Right forelimb (tissue), 1 donor: ENCODE measurements at places on chromosomes 3 and 15.
A peak's percentile ranks its signal among the peaks of the same experiment; 100 is the strongest.

GRCh38 chr3:116950301-116951055 lies 240.9 kb downstream of the TUSC7 start:
- DNase-seq: no peak

- peak; percentile 80 for DNase-seq
These were observed 6.0 kb downstream of the TM4SF4 start for GRCh38 chr3:149480326-149481017.

DNA sequence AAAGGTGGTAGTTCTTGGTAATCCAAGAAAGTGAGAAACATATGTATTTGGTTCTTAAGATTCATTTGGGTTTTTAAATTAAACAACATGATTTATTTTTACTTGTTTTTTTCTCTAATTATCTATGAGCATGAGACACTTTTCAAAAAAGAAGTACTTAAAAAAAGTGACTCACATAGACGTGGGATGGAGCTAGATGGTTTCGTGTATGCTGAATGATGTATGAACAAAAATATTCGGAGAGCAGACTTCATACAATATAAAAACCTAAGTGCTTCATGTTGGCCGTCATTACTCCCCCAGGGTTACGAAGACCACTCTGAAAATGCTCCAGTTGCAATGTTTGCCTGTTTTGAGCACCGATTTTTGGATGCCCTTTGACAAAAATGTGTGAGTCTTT lies 90.9 kb downstream of the RORA start:
- DNase-seq: no peak

- DNase-seq: no peak
These were observed 66.6 kb upstream of the TLE3 start for GRCh38 chr15:70164156-70164900.

GRCh38 chr3:197463279-197463678 lies 92.5 kb downstream of the BDH1 start:
- DNase-seq: no peak

GRCh38 chr15:32688151-32688639 lies 29.6 kb upstream of the GREM1 start:
- DNase-seq: no peak

DNA sequence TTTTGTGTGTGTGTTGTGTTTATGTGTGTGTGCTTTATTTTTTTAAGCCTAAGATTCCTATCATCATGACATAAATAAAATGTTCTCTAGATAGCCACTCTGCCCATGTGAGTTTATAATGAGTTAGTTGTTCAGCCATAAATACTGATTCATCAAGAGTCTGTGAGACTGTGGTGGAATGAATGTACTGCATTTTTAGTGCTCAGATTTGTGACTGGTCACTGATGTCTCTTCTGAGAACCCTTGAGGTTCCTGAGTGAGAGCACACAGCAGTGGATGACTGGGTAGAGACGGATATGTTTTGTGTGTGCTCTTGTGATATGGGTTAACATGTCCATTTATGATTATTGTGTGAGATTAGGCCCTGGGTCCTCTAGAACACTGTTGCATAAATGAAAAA lies 51.2 kb downstream of the SETD5 start:
- DNase-seq: no peak

DNA sequence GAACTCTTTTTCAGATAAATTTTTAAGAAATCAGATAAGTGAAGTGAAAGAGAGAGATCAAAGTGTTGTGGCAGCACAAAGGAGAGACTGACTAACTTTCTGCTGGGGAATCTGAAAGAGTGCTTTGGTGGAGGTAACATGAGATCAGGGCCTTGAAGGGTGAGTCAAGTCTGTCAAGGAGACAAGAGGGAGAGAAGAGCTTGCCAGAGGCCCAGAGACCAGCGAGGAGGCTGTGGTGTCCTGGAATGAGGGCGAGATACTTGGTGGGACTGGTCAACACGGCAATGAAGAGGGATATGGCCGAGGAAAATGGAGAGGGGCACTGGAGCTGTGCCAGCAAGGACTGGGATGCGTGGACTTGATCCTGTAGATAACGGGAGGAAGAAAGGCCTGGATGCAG lies 4.6 kb downstream of the TADA3 start:
- no peak for DNase-seq

- no peak for DNase-seq
These were observed 31.3 kb downstream of the ASB7 start for GRCh38 chr15:100633763-100634075.

DNA sequence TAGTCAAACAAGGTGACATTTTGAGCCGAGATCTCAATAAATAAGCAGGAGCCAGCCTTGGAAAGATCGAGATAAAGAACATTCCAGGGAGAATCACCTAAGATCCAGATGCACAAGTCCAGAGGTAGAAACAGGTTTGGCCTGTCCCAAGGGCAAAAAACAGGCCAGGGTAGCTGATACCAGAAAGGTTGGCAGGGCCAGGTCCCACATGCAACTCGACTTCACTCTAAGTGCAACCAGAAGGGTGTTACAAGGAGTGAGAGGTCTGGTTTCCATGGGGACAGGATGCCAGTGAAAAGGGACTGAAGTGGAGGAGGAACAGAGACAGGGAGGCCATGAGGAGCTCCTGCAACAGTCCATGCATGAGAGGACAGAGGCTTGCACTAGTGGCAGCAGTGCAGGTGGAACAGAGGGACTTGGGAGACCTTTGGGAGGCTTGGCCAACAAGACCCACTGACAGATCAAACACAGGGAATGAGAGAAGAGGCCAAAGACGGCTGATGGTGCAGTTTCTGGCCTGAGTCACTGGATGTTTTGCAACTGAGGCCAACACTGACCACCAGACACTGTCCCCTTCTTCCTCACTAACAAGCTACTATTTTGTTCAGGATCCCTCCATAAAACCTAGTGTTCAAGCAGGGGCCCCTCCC lies 5.2 kb downstream of the TPRA1 start:
- no peak for DNase-seq

GRCh38 chr15:58773024-58773423 lies 1.9 kb downstream of the MINDY2 start:
- no peak for DNase-seq

DNA sequence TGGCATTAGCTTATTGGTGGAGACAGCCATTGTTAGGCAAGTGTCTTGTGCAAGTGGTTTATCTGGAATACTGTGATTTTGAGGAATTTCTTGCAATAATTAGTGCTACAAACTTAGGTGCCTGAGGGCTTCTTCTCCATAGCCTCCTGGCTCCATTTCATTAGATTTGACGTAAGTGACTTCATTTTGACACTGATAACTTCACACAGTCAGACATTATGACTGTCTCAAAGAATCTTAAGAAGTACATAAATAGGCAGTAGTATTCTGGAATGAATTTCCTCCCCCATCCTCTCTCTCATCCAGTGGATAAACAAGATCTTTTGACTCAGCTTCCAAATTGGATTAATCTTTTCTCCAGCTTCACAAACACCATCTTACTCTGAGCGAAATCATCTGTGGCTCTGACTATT lies 19.0 kb downstream of the ARL14 start:
- no peak for DNase-seq

- DNase-seq: no peak
These were observed 25.1 kb upstream of the FSTL1 start for GRCh38 chr3:120475722-120476377.

GRCh38 chr3:150000641-150001040 lies 29.9 kb upstream of the PFN2 start:
- DNase-seq: no peak

DNA sequence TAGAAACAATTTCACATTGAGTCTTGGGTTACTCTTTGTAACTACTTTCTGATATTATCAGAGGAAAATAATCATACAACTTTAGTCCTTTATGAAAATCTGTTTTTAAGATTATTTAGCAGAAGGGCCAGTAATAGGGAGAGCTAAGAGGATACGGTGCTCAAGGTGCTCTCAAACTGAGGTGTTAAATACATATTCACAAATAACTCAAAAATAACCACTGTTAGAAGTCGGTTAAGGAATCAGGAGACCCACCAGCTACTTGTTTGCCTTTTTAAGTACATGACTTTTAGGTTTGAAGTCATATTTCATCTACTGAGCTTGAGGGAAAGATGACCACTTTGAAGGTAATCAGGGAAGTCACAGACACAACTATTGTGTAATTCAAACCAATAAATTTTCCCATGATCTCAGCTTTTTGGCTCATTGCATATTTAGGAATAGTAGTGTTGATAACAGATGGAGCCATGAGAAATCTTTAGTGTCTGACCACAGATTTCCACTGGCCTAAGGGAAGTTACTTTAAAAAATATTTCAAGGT lies 1.4 kb upstream of the RSRC1 start:
- no peak for DNase-seq

- DNase-seq: no peak
These were observed 47.1 kb downstream of the DAPK2 start for GRCh38 chr15:63999177-63999576.

- DNase-seq: no peak
These were observed 67.7 kb downstream of the CERS3 start for GRCh38 chr15:100461049-100461448.

DNA sequence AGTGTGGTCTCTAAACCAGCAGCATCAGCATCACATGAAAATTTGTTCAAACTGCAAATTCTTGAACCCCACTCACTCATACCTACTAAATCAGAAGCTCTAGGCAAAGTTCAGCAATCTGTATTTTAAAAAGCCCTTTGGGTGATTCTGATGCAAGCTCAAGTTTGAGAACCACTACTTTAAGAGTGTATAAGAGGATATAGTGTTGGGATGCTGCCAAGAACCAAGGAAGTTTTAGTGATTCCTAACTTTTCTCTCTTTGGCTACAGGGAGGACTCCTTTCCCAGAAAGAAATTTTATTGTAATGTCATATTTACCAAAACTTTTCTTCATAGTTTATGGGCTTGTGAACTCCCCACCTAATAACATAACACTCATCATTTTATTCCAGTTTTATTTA lies 422.2 kb downstream of the TBC1D5 start:
- DNase-seq: no peak
